ENCODE measurements at places on chromosomes 4 and X.

DNA sequence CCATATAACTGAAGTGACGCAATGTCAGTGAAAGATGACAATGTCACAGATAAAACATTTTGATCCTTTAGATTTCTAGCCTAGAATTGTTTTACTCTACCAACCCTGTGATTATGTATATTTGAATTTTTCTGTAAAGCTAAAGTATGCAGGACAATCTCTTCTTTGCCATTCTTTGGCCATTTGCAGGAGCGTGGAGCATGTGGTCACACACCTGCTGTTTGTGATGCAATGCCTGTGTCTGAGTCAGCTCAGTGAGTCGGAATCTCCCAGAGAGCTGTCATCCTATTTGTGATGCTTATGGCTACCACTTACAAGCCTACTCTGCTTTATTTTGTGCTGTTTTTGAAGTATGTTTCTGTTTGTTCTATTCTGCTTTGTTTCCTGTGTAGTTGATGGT is 214.5 kb downstream of the NAF1 start:
- DNase-seq = no peak

- DNase-seq = no peak
Measured at GRCh38 chr4:92618968-92619367, 315.2 kb downstream of the GRID2 start.

GRCh38 chr4:25953740-25954139 is 39.7 kb downstream of the SMIM20 start:
- DNase-seq = no peak

- no peak for DNase-seq
Measured at GRCh38 chrX:104347860-104348259, 93.1 kb upstream of the ESX1 start.

- DNase-seq = no peak
Measured at GRCh38 chr4:27161191-27161590, 300.6 kb downstream of the STIM2 start.

- DNase-seq = no peak
Measured at GRCh38 chrX:139905051-139905450, 27.8 kb downstream of the ATP11C start.

DNA sequence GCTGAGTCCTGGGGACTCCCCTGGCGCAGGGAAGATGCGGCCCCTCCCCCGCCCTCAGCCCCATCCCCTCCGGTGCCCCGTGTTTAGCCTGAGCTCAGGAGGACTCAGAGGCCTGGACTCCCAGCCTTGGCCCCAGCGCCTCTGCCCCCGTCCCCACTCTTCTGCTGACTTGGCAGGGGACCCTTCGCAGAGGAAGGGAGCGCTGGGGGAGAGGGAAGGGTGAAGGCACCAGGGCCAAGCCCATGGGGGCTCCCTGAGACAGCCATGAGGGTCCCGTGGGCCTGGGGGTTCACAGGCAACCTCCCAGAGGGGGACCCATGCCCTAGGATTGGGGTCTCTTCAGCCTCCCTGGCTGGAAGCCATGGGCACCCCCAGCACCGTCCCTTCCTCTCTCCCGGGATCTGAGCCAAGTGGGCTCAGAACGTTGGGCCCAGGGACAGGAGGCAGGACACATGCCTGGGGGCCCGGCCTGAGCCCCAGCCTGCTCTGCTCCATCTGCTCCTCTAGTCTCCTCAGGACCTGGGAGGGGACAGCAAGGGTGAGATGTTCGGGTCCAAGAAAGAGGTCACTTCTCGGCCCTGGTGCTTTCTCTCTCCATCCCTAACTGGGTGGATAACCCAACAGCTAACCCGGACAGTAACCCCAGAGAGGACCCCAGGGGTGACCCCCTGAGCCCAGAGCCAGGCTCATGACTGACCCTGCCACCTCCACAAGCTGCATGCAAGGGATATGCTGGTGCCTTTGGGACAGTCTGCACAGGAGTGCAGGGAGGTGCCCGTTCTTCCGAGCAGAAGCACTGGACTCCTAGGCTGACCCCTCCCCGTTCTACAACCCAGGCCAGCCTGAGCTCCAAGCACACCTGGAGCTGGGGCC is 1.5 kb upstream of the CPLX1 start:
- DNase-seq = no peak

DNA sequence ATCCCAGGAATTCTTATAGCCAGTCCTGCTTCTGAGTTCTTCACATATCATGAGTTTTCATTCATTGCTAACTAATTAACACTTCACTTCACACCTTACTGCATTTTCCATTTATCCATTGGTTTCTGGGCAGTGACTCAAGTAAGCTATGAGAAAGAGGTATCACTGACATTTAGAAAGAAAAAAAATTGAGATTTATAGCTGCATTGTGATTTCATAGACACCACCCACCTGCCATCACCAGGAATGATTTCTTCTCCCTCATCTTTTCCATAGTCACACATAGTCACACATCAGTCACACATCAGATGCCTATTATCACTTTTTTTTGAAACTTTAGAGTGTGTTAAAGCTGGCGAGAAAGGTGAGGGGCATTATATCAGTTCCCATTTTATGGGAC is 121.8 kb downstream of the SLC39A8 start:
- DNase-seq = no peak

- DNase-seq = peak; percentile 48
Measured at GRCh38 chrX:56563231-56564161, at the start of gene UBQLN2. Gene UBQLN2 (plus strand): TSS chrX:56563627. CDS start chrX:56563874, 247 bp downstream.

- DNase-seq = no peak
Measured at GRCh38 chr4:4456351-4456750, 69.4 kb downstream of the NSG1 start.

DNA sequence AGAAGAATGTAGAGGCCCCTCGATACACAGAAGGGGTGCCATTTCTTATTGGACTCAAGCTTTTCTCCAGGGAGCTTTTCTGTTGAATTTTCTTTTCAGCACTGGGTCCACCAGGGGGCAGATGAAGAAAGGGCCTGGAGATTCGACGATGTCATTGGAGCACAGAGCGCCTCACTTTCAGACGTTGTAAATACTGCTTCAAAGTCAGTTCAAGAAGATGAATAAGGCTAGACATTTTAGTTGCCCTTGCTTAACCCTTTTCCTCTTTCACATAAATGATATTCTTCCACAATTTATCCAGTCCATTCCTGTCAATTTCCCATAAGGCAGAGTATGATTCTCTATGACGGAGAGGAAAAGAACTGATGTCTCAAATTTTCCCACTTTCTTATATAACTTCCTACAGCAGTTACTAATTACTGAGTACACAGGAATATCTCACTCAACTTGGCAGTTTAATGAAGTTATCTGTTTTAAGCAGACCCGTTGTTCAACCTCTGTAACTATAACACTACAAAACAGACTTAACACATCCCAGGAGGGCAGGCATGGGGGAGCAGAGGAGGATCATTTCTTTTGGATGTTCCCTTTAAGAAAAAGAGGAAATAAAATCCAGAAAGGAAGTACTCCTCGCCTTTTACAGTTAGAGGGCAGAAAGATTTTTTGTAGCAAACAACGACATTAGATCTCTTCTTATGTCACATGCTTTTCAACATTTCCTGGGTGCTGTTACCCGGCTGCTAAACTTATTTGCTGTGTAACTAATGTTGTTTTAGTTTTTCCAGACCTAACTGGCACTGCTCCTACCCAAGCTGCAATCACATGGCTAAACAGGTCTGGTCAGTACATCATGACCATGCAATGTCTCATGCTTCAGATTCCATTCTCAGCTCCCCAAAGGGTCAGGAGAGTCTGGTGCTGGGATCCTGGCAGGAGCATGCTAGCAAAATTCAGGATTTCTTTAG is 12.2 kb upstream of the CENPU start:
- DNase-seq = peak; percentile 42

DNA sequence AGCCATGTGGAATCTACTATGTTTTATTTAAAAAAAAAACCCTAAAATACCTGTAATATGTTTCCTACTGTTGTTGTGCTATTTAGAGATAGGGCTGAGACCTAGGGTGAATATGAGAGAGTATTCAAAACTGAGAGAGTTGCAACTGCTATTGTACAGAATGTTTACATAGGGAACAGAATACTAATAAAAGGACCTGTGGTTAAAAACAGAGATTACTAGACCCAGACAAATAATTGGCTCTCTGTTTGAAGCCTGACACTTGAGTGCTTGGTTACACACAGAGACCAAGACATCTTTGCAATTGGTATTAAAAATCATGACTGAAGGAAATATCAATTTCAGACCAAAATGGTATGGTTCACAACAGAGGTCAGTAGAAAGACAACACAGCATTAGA is 278.9 kb upstream of the GIMD1 start:
- no peak for DNase-seq

- no peak for DNase-seq
Measured at GRCh38 chr4:186771624-186772023, 48.0 kb upstream of the FAT1 start.

DNA sequence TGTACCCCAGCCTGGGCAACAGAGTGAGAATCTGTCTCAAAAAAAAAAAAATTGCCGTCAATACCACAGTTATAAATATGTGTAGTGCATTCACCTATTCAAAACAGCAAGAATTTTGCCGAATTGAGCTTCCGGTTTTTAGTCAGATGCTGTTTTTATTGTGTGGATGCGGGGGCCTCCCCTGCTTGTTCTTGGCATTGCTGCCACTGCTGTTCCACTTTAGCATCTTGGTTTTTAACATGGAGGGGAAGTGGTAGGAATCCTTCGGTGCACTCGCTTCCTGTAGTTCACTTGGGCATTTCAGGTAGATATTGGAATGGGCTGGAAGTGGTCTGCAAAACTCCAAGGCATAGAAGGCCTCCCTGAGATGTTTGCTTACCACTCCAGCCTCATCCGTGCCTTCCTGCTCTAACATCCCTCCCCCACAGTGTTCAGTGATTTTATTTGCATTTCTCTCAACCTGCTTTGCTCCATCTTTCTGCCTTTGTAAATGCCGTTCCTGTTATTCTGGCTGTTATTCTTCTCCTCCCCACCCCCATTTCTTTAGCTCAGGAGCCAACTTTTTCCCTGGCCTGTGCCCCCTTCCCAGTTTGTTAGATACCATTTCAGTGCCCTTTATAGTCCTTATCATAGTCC is 25.5 kb downstream of the MOB1B start:
- no peak for DNase-seq

- DNase-seq = no peak
Measured at GRCh38 chrX:123083924-123084323, 100.2 kb upstream of the GRIA3 start.

- DNase-seq = no peak
Measured at GRCh38 chr4:10333942-10334341, 123.3 kb downstream of the ZNF518B start.

GRCh38 chr4:81454499-81454898 is 17.2 kb downstream of the RASGEF1B start:
- no peak for DNase-seq

- DNase-seq = no peak
Measured at GRCh38 chr4:75698963-75699228, 25.5 kb upstream of the USO1 start.

DNA sequence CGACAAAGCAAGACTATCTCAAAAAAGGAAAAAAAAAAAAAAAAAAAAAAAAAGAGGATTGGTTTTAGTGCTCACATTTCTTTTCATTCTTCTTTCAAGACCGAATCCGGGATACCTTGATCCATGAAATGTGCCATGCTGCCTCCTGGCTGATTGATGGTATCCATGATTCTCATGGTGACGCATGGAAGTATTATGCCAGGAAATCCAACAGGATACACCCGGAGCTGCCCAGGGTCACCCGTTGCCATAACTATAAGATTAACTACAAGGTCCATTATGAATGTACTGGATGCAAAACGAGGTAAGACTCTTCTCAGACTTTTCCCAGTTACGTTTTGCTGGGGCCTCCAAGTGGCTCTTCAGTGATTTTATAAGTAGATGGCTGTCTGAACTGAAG is 6.1 kb downstream of the CXCR3 start:
- no peak for DNase-seq

DNA sequence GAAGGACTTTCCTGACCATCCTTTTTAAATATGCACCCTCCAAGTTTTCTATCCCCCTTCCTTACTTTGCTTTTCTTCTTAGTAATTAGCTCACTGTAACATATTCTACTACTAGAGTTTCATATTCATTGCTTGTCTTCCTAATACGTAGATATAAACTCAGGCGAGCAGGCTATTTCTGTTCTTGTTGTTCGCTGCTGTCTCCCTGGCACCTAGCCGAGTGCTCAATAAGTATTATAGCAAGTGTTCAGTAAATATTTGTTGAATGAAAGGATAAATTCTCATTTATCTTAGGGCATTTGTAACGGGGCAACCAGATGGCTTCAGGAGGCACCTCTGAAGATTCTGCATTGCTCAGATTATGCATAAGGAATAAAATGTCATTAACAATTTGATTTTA is 6.8 kb upstream of the RHOH start:
- DNase-seq = no peak

DNA sequence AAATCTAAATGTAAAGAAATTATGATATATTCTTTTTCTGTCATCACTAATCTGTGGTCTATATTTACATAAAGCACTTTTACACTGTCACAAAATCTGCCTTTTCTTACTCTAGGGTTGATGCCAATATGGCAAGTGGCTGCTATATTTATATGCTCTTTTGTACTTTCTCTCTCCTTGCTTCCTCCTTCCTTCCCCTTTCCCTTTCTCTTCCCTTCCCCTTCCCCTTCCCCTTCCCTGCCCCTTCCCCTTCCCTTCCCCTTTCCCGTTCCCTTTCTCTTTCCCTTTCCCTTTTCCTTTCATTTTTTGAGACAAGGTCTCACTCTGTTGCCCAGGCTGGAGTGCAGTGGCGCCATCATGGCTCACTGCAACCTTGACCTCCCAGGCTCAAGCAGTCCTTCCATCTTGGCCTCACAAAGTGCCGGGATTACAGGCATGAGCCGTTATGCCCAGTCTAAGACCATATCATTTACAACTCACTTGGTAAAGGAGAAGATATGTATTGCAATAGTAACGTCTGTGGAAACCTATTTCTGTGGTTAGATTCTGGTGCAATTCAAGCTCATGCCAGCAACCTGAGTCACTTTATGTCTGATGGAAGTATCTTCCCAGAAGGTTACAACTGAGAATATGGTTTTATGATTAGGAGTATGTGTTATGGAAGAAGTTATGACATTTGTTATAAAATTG is 13.9 kb upstream of the PLAC8 start:
- no peak for DNase-seq

- DNase-seq = peak; percentile 10
Measured at GRCh38 chr4:77586951-77587383, 18.7 kb upstream of the CXCL13 start.

DNA sequence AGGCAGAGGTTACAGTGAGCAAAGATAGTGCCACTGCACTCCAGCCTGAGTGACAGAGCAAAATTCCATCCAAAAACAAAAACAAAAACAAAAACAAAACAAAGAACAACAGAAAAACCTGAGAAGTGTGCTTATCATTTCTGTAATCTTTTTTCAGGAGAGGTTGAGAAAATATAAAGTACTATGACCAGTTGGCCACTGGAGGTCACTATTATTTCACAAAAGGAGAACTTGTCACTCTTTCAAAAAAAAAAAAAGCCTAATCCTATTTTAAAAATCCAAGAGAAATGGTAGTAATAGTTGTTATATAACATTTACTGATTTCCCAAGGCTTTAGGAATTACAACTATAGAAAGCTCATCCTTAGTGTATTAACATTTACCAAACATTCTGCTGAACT is 24.9 kb upstream of the RNF150 start:
- DNase-seq = no peak
